Skin of body (tissue), 3 donors: ENCODE measurements at places on chromosomes 5 and 9.

- DNase-seq, result no peak
Measured at GRCh38 chr5:119996128-119996527, 366.8 kb downstream of the FAM170A start.

DNA sequence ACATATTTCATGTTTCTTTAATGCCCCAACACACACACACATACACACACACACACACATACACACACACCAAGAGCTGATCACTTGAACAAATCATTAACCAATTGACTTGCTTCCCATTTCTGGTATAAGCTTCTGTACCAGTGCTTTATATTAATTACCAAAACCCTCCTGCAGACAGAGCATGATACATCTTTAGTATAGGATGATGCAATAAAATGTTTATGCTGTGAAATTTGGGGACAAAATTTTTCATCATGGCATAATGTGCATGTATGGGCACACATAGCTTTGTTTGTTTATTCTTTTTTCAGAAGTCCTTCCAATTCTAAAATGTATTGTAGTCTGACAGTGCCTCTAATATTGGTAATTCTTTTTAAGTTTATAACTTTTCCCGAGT lies 34.5 kb downstream of the SLC1A3 start:
- DNase-seq, result no peak

- no peak for DNase-seq
Measured at GRCh38 chr5:73663161-73663859, 37.3 kb downstream of the ARHGEF28 start.

DNA sequence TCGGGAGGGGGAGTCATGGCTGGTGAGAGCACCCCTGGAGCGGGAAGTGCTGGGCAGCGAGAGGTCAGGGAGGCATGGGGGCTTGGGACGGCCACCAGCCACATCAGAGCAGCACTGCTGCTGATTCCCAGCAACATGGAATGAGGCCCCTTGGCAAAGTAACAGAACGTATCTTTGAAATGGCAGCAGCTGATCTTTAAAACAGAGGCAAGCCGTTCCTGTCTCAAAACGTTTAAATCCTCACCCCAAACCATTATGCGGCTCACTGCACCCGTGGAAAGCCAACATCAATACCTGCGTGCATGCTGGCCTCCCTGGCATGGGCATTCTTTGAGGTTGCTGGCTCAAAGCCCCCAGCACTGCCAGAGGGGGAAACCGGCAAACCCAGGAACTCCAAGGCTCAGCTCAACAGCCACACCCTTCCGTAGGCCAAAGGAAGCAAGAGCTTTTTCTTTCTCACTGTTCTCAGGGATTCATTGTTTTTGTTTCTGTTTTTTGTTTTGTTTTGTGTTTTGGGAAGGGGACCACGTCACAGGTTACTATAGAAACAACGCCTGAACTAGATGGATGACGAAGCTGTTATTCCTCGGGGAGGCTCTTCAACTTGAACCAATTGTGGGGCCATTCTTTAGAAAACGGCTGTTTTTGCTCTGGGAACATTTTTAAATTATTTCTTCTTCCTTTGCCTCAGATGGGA lies 28.1 kb upstream of the OBP2B start:
- peak; percentile 74 for DNase-seq

GRCh38 chr5:160961038-160961437 lies 109.0 kb upstream of the ATP10B start:
- DNase-seq, result no peak

- DNase-seq, result no peak
Measured at GRCh38 chr9:69411931-69412740, 87.1 kb downstream of the ENTREP1 start.

- no peak for DNase-seq
Measured at GRCh38 chr5:15254607-15255006, 245.4 kb upstream of the FBXL7 start.

- DNase-seq, result peak; percentile 54
Measured at GRCh38 chr9:76403352-76403751, 9.1 kb upstream of the RFK start.

DNA sequence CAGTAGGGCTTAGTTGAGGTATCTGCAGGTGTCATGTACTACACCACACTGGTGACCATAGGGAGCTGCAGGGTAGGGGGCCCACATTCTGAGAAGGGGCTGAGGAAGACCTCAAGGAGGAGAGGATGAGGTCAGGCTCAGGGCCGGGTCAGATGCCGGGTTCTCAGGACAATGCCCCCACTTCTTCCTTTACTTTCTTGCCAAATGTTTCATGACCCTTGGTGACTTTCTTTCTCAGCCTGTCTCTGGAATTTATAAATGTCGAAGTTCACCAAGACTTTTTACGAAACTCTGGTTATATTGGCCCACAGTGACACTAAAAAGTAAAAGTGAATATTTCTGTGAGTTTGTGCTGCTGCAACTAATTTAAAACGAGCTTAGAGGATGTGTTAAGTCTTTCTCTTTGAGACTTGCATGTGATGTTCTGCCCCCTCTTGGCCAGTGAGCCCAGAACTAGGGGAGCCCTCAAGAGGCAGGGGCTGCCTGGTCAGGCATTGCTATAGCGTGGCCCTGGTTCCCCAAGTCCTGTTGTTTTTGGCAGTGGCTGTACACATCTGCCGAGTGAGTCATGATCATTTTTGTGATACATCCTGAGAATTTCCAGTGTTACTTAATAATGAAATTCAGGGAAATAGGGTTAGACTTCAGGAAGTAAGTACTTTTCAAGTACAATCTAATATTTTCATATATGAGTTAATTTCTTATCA lies 11.2 kb downstream of the ACO1 start:
- peak; percentile 11 for DNase-seq

GRCh38 chr9:94809778-94810177 lies 83.3 kb downstream of the AOPEP start:
- DNase-seq, result no peak

- no peak for DNase-seq
Measured at GRCh38 chr5:367358-368130, 46.0 kb downstream of the AHRR start.

DNA sequence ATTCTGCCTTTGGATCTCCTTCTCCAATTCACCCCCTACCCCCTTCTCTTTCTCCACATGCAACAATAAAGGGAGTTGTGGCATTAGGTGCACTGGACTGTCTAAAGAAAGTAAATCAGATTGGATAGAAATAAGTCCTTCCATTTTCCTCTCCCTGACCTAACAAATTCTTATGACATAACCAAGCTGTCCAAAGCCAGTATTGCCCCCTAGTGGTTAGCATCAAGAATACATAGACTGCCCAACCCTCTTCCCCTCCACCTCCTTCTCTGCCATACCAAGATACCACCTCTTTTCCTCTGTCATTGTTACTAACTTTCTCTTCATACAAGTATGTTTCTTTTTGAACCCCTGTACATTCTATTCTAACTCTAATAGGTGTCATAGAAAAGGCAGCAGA lies 45.7 kb downstream of the PPARGC1B start:
- DNase-seq, result no peak

- peak; percentile 94 for DNase-seq
Measured at GRCh38 chr5:124906339-124907097, 160.1 kb upstream of the ZNF608 start.

- DNase-seq, result no peak
Measured at GRCh38 chr5:147927901-147928300, 21.6 kb upstream of the C5orf46 start.

DNA sequence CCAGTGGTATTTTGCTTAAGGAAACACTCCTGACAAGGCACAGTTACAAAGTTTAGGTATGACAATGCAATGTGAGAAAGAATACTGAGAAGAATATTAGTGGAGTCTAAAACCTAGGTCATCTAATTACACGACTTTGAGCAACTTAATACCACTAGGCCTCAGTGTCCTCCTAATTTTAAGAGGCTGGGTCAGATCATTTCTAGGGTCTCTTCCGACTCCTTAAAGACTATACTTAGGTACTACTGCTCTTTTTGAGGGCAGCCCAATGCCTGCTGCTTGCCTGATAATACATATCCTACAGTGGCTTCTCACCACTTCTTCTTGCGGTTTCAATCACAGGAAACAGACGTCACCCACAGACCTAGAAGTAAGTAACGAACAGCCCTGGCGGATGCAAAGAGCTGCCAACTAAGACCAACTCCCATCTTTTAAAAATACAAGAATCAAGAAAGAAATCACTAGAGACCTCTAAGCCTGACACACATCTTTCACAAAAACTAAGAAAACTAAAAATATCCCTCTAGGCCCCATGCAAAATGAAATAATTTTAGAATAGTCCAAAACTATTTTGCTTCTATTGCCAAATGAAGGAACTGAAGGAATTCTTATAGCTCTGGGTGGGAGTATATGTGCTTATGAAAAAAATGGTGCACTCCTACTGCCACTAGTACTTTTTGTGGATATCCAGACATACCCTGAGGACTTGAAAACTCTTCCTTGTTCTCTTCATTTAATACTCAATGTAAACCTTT lies 13.1 kb downstream of the DIAPH1 start:
- DNase-seq, result no peak

GRCh38 chr5:55603922-55604321 lies 69.2 kb upstream of the PLPP1 start:
- DNase-seq, result peak; percentile 62

DNA sequence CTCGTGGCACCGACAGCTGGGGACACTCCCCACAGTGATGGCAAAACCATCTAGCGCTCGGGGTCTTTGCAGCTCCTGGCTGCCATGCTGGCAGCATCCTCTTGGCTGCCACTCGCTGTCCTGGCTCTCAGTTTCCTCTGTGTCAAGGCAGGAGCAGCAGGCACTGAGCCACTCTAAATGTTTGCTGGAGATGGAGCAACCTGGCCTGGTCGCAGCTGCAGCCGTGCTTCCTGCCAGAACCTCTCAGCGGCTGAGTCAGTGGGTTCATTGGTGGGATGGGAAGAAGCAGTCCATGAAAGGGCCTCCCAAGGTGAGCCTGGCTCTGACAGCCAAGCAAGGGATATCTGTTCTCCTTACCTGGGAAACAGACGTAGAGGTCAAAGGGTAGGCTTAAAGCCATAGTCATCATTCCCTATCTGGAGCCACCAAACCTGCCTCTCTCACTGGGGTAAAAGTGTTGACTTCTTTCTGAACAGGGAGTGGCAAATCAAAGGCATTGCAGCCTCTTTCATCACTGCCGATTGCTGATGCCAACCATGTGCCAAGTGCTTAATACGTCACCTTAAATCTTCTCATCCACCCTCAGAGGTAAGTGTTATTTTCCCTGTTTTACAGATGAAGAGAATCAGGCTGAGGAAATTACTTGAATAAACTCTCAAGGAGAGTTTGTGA lies 304.8 kb upstream of the ZNF462 start:
- no peak for DNase-seq

GRCh38 chr5:100519075-100519474 lies 16.1 kb upstream of the FAM174A start:
- no peak for DNase-seq

DNA sequence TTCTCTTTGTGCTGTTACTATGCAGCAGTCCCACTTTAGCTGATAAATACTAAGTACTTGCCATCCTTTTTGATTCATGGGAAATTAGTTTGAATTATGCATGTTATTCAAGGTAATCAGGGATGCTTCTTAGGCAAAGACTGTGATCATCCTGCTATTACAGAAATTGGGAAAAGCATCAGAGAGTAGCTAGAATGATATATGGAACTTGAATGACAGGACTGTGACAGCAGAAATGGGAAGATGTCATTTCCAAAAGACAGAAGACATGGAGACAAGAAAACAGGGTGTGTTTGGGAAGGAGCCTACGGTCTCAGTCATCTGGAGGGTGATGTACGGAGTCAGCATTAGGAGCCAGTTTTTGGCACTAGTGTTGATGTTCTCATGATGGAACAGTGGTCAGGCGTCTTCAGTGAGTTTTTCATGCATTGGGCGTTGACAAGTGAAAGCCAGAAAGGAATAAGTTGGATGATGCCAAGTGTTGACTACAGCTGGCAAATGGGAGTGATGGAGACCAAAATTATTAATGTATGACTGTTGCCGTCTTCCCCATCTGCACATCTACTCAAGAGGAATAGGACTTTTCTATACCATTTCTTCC lies 70.4 kb downstream of the TMEM167A start:
- no peak for DNase-seq

GRCh38 chr9:130478736-130479575 lies 34.2 kb downstream of the ASS1 start:
- DNase-seq, result no peak

DNA sequence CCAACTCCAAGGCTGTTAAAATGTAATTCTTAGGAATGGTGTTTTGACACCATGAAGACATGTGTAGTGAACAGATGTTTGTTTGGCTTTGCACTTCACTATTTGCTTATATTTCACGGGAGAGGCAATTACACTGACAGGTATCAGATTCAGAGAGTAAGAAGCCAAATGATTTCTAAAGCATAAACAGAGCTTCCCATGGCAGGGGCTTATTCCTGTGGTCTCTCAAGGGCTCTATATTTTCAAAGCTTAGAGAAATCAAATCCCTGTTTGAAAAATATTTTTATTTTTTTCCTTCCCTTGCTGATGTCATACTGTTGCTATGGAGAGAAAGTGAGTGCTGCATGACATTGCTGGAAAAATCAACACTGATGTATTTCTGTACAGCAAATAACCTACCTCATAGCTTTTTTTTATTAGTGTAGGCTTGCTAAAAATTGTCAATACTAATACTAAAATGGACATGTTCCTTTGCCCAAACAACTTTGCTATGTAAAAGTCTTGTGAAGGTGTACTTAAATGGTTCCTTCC lies 161.4 kb downstream of the GIN1 start:
- peak; percentile 12 for DNase-seq

- no peak for DNase-seq
Measured at GRCh38 chr5:157160001-157160400, 6.1 kb downstream of the GARIN3 start.

- DNase-seq, result no peak
Measured at GRCh38 chr5:159171274-159171673, 38.1 kb downstream of the RNF145 start.

GRCh38 chr9:133572821-133573361 lies 36.3 kb downstream of the FAM163B start:
- DNase-seq, result no peak

- DNase-seq, result no peak
Measured at GRCh38 chr9:87433853-87434252, 63.8 kb upstream of the DAPK1 start.

DNA sequence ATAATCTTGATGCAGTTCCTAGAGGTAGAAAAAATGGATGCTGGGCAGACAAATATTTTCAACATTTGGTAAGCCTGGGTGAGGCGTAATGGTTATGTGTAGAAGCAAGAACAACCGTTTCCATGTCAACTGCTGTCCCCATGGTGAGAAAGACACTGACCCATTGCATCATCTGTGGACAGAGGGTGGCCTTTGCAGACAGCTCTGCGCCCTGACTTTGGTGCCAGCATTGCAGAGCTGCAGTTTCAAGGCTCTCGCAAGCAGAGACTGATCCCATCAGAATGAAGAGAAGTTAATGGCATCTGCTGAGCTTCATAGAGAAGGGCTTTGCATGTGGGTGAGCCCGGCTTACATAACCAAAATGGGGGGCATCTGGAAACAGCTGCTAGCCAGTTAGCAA lies 179.0 kb upstream of the ADRA1B start:
- DNase-seq, result no peak

DNA sequence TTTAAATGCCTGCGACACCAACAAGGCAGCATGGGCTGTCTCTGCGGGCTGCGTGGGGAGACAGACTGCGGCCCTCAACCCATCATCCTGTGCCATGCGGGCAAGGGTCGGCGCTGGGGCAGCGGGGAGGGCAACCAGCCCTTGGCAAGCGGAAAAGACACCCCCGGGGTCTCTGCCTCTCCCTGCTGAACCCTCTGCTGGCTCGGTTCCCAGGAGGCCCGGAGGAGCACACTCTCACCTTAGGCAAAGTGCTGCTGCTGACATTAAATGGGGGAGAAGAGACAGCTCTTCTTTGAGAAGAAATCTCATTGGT lies 129.6 kb upstream of the PPP1R26 start:
- no peak for DNase-seq

GRCh38 chr5:163565492-163565891 lies 60.1 kb downstream of the MAT2B start:
- DNase-seq, result no peak
